ENCODE measurements at places on chromosomes 1 and 21.

- no peak for DNase-seq
These were observed 15.4 kb downstream of the EFNA3 start for GRCh38 chr1:155093911-155094621.

GRCh38 chr1:42529724-42530181 lies 66.7 kb downstream of the CCDC30 start:
- DNase-seq: no peak

GRCh38 chr1:63124666-63125191 lies 197.6 kb upstream of the FOXD3 start:
- DNase-seq: no peak

- no peak for DNase-seq
These were observed 868.0 kb downstream of the USP25 start for GRCh38 chr21:16597753-16598152.

DNA sequence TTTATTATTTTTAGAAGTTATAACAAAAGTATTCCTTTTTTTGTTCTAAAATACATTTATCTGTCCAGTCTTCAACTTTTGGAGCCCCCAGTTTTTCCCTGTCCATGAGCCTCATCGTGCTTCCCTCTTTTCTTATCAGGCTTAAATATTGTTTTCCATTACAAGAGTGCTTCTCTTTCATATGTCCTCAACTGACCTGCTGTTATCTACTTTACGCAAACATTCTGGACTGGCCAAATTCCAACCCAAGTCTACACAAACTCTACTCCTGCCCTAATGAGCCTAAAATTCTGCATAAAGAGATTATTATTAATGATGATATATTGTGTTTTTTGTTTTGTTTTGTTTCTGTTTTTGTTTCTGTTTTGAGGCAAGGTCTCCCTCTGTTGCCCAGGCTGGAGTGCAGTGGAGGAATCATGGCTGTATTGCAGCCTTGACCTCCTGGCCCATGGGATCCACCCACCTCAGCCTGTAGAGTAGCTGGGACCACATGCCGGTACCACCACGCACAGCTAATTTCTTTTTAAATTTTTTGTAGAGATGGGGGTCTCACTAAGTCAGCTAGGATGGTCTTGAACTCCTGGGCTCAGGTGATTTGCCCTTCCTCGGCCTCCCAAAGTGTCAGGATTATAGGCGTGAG lies 318.8 kb upstream of the NEGR1 start:
- DNase-seq: no peak

DNA sequence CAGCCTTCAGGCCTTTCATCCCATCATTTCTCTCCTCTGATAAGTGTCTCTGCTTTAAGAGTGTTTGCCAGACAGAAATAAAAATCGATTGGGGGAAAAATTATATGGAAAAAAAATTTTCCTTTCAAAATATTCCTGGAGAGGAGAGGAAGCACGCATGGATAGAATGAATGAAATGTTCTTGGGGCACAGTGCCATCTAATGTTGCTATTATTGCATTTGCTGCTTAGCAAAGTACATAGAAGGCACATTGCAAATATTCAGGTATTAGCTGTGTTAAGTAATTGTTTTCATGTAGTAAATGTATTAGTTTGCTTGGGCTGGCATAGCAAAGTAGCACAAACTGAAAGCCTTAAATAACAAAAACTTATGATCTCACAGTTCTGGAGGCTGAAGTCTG lies 18.1 kb downstream of the B3GALT5 start:
- no peak for DNase-seq

- no peak for DNase-seq
These were observed 130.5 kb downstream of the RHOU start for GRCh38 chr1:228865627-228866330.

GRCh38 chr1:17561247-17561548 lies 21.7 kb downstream of the ARHGEF10L start:
- DNase-seq: no peak

DNA sequence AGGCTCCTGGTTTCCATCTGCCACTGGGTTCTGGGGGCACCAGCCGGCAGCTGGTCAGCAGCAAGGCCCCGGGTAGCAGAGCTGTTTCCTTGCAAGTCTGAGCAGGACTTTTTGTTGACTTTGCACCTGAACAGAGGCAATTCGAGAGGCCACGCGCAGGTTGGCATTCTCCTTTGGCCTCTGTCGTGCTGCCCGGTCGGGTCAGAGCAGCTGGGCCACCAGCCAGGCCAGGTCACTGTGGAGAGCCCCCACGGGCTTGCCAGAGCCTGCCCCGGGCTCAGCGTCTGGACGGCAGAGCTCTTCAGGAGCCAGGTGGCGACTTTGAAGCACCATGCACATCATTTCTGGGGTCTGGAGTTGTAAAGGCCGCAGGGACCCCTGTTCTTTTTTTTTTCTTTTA lies 28.4 kb upstream of the TMEM52 start:
- no peak for DNase-seq

DNA sequence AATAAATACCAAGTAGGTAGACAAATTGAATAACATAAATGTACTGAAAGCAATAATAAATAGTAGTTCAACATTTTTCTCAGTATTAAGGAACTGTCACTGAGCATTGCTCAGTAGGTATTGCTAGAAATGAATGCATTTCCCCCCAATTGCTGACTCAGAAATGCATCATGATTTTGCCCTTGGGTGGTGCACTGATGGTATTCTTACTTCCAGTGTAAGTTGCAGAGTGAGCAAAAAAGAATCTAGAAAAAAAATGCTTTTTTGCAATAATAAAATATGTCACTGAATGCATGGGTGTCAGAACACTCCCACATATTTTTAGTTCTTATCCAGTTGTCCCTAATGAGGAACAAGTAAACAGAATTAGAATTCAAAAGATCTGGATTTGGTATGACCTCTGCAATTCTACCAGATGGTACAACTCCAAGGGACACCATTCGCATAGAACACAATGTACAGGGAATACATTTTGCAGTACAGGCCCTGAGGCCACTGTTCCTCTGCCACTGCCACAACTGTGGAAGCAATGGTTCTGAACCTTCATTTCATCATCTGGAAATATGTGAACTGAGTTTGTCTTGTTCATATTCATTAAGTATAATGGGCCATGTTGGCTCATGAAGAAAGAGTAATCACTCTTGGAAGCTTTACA lies 78.0 kb downstream of the ATP6V1G3 start:
- DNase-seq: no peak

GRCh38 chr21:15730484-15731242 lies 881 bp downstream of the USP25 start:
- DNase-seq: no peak

DNA sequence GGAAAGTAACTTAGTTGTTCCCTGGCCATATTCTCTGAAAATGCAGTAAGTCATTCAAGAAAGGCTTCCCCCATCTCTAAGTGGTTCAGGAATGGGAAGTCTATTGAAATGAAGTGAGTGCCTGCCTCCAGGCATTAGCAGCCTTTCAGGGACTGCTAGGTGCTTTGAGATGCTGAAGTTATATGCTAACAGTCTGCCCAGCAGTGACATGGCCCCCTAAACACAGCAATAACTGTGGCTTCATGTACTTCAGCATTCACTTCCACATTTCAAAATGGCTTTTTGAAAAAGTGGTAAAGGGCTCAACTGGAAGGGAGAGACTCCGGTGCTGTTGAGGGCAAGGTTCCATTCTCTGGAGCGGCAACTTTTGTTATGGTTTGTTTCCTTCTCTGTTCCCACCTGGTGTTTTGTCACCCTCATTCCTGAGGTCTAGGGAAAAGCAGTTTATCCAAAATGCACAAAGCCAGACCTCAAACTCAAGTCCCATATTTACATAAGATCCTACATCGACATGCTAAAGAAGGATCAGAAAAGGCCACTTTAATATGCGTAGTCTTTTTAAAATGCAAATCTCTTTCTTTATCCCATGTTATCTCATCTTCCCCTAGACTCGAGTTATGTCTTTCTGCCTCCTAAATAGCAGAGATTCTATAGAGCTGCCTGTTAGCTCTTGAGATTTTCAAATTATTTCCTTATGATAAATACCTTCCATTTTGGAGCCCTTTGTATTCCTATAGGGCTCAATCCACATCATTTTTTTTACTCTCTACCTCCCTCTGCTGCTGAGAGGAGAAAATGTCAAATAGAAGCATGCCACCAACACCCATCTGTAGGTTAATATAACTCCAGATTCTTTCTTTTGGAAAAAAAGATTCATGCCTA lies 34.2 kb upstream of the LRRC8C start:
- no peak for DNase-seq

- DNase-seq: no peak
These were observed 47.6 kb upstream of the GJA5 start for GRCh38 chr1:147808025-147808424.

DNA sequence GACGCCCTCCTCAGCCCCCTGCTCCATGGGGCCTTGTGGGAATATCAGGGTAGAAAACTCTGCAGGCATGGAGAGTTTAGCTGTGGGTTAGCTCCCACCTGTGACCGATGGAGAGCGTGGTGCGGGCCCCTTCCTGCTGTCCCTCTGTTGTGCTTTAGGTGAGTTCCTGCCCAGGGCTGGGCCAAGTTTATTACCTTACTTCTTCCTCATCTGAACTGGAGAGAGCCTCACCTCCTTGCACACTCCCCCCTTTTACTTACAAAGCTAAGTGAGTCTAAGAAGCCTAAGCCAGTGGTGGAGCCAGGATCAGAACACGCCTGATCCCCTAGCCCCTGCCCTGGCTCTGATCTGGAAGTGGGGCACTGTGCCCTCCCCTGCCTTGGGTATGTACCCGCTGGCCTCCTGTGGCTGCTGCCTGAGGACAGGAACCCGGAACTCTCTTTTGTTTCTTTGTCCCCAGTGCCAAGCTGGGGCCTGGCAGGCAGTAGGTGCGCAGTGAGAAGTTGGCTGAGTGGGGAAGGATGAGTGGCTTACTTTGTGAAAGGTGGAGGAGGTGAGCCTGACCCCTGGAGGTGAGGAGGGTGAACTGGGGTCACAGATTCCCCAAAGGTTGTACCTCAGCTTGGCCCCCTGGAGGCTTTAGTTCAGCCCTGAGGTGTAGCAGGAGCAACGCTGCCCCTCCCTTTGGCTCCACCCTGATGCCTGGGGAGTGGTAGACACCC lies 32.9 kb downstream of the ARHGEF10L start:
- DNase-seq: no peak

GRCh38 chr1:26994020-26994786 lies 711 bp downstream of the TRNP1 start:
- no peak for DNase-seq

- DNase-seq: no peak
These were observed 424.4 kb upstream of the NFIA start for GRCh38 chr1:60657926-60658325.

DNA sequence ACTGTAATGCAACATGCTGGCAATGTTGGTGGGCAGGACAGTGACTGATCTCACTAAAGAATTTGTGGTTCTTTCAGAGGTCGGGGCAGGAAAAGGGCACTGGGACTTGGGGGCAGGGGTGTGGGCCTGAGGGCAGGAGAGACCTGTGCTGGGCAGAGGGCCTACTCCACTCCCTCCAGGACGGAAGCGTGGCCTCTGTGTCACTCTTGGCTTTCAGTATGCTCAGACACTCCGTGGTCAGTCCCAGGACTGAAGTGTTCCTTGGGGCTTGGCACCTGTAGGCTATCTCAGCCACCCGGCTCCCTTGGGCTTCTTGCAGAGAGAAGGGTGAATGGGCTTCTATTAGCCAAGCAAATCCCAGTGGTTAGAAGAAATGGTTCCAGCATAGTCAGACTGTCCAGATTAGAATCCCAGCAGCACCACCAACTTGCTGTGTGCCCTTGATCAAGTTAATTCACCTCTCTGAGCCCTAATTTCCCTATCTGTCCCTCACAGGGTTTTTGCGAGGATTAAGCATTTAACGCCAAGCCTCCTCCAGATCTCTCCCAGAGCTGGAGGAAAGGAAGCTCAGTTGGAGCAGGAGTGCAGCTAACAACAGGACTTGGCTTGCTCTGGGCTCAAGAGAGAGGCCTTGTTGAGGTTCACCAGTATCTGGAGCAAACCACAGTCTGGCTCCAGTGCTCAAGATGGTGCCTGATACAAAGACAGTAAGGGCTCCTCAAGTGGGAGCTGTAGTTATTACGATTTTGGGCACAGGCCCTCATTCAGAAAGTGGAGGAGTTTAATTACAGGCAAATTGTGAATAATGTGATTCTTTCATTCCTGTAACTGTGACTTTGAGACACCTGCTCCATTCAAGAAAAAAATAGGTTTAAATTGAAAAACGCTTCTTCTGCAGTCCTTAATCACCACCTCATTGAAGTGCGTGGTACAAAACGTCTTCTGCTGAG lies 57.7 kb upstream of the LRP8 start:
- no peak for DNase-seq

- no peak for DNase-seq
These were observed 11.5 kb downstream of the KNCN start for GRCh38 chr1:46539972-46540371.

- DNase-seq: no peak
These were observed 7.0 kb upstream of the GREM2 start for GRCh38 chr1:240618946-240619345.

GRCh38 chr1:90823686-90824085 lies 106.6 kb upstream of the BARHL2 start:
- DNase-seq: no peak

DNA sequence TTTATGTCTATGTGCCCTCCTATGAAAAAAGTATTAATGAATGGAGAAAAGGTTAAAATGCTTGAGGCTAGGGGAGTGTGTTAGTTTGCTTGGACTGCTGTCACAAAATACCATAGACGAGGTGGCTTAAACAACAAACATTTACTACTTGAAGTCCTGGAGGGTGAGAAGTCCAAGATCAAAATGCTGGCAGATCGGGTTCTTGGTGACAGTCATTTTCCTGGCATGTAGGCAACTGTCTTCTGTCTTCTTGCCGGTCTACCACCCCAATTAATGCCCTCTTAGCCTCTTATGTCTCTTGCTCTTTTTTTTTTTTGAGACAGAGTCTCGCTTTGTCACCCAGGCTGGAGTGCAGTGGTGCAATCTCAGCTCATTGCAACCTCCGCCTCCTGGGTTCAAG lies 15.0 kb downstream of the ARID1A start:
- no peak for DNase-seq

DNA sequence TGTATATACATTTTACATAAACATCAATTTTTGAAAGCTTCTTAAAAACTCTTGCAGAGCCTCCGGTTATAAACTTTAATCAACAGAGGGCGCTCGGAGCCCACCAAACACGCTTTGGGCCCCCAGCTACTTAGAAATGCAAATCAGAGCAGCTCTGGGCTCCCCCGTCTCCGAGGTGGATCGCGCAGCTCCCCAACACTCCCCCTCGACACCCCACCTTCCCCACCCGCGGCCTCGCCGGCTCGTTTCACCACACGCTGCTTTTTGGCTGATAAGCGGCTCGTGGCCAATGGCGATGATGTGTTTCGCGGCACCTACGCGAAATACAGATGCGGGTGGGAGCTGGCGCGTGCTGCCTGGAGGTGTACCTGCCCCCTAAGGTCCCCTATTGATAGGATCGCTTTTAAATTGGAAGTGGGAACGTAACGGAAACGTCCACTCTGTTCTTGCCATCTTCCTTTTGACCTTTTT lies 1.7 kb upstream of the KIF26B start:
- peak; percentile 25 for DNase-seq

GRCh38 chr1:204630132-204630905 lies 55.2 kb downstream of the LRRN2 start:
- DNase-seq: no peak
